ENCODE measurements at places on chromosomes 7 and 10. TPM values are rescaled to one million over a fixed set of nuclear protein-coding genes. Genes with fewer than 3 reads are reported as not detected.

ABCF2 gene
- 45.8 TPM for polyA plus RNA-seq

PRKCQ gene
- polyA plus RNA-seq: 0.26 TPM

PSMC2 gene
- 206 TPM for polyA plus RNA-seq

TWIST1 gene
- not detected for polyA plus RNA-seq

ST7 gene
- polyA plus RNA-seq: 76.8 TPM

PAX4 gene
- polyA plus RNA-seq: not detected

INHBA gene
- 0.30 TPM for polyA plus RNA-seq

FZD8 gene
- polyA plus RNA-seq: 1.9 TPM

TRIM50 gene
- polyA plus RNA-seq: not detected

C7orf57 gene
- polyA plus RNA-seq: not detected

LRRC4 gene
- polyA plus RNA-seq: 15.8 TPM

AGR2 gene
- polyA plus RNA-seq: not detected

CNNM1 gene
- polyA plus RNA-seq: 1.3 TPM

IL15RA gene
- polyA plus RNA-seq: not detected

PON1 gene
- polyA plus RNA-seq: not detected

CTAGE4 gene
- polyA plus RNA-seq: not detected

SPDYE5 gene
- polyA plus RNA-seq: 0.26 TPM

HUS1 gene
- 30.4 TPM for polyA plus RNA-seq

MMP21 gene
- not detected for polyA plus RNA-seq

ACBD7 gene
- 7.8 TPM for polyA plus RNA-seq

SORBS1 gene
- 52.6 TPM for polyA plus RNA-seq

GUSB gene
- 50.3 TPM for polyA plus RNA-seq
